Bronchial epithelial cell (primary cell): ENCODE measurements at places on chromosomes 2 and 18.

DNA sequence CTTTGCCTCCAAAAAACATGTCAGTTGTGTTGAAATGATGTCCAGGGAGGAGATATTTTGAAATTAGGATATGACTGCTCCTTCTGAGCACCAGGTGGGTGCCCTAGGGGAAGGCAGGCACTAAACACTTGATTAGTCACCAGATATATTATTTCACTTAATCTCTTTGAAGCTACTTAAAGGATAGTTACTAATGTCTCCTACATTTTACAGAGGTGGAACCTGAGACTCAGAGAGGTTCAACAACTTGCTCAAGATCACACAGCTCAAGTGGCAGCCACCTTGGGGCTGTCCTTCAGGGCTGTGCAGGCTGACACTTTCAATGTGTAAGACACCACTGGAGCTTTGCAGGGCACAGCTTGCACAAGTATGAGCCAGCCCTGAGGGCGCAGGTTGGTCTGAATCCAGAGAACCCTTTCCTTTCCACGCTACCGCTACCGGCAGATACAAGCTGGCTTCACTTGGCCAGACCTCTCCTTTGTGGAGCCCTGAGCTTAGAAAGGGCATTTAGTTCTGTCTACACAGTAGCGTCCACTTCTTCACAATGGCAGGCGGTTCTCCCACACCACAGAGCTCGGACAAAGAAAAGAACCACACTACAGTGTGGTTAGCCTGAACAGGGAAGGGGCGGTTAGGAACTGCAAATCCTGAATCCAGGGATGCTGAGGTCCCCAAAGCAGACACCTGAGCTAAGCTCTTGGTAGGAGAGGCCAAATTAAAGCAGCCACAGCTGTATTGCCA, 16.4 kb downstream of the ALPK2 start:
- peak; percentile 93 for DNase-seq

DNA sequence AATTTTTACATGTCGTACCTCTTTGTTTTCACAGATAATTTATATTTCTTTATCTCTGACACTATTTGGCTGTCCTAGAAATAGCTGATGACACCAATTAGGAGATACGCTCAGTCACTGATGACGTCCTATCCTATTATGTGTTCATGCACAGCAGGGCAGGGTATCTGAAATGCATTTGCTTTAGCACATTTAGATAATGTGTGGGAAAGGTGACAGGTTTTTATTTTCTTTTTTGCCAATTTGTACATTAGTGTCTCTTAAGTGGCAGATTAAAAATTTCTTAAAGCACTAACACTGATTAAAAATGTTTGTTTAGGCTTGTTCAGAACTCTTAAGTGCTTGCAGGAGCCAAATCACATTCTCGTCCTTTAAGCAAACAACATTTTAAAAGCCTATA, 39.7 kb downstream of the CDC42EP3 start:
- no peak for DNase-seq

DNA sequence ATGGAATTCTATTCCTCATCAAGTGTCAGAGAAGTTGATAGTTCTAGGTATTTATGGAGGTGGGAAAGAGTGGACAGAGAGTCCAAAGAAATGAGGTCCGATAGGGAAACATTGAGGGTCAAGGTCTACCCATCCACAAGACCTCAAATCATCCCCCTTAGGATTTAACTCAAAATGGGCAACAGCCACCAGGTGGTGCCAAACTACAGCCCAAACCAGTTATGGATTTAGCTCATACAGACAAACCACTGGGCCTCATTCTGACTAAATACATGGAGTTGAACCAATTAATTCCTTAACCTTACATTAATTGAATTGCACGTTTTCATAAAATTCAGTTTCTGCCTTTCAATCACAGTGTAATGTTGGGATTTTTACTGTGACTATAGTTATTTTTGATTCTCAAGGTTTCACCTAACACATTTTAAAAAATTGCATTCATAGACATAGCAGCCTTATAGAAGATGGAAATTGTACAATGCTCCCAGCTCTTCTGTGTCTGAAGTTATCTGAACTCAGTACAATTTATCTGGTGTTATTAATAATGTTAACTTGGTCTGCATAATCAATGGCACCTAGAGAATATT, 98.2 kb upstream of the HNMT start:
- peak; percentile 58 for DNase-seq

DNA sequence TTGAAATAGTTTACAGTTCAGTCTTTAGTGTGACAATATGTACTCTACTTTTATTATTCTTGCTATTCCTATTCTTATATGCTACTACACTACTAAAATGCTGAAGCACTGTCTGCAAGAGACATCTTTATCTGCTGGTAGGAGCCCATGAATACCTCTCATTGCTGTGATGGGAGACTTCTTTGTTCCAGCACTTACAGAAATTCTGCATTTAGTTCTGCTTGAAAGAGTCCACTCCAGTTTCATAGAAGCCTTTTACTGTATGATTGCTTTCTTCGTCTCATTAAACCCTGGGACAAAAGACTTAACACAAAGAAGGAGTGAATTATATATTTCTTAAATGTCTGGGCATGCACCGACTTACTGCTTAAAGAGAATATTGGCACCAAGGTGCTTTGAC, 272.7 kb downstream of the CD226 start:
- no peak for DNase-seq
